Regular cardiac myocyte (primary cell): ENCODE measurements at places on chromosomes 2 and 18. TPM values are rescaled to one million over a fixed set of nuclear protein-coding genes. Genes with fewer than 3 reads are reported as not detected.

CNTNAP5 gene
- total RNA-seq: under 0.01 TPM in 2 replicates

CBLN2 gene
- total RNA-seq: not detected in 2 replicates

FAM110C gene
- total RNA-seq: under 0.01 and 1.4 TPM in 2 replicates

TP53I3 gene
- total RNA-seq: 22.3 and 34.5 TPM in 2 replicates

VIL1 gene
- under 0.01 TPM in 2 replicates for total RNA-seq

IMP4 gene
- total RNA-seq: 89.1 and 163 TPM in 2 replicates

ALPI gene
- not detected in 2 replicates for total RNA-seq

SLC30A3 gene
- under 0.01 and 0.19 TPM in 2 replicates for total RNA-seq

KCNJ3 gene
- not detected in 2 replicates for total RNA-seq

C2orf66 gene
- total RNA-seq: under 0.01 TPM in 1 of 2 replicates, not detected in the other

WDR12 gene
- total RNA-seq: 40.6 and 50.6 TPM in 2 replicates

PROM2 gene
- total RNA-seq: under 0.01 and 0.28 TPM in 2 replicates

KCTD18 gene
- 17.8 and 30.2 TPM in 2 replicates for total RNA-seq

TDRD15 gene
- total RNA-seq: not detected in 2 replicates

UGT1A4 gene
- total RNA-seq: 0.28 TPM in 1 of 2 replicates, not detected in the other

C1GALT1C1L gene
- total RNA-seq: 1.1 and 1.3 TPM in 2 replicates

EMILIN2 gene
- 11.0 and 16.1 TPM in 2 replicates for total RNA-seq
